ENCODE measurements at places on chromosomes 6 and 20. TPM values are rescaled to one million over a fixed set of nuclear protein-coding genes. Genes with fewer than 3 reads are reported as not detected.

- DNase-seq, result no peak
Measured at GRCh38 chr6:37576336-37576737, 76.6 kb upstream of the CCDC167 start.

PPP1R14C gene
- total RNA-seq, result not detected

DNA sequence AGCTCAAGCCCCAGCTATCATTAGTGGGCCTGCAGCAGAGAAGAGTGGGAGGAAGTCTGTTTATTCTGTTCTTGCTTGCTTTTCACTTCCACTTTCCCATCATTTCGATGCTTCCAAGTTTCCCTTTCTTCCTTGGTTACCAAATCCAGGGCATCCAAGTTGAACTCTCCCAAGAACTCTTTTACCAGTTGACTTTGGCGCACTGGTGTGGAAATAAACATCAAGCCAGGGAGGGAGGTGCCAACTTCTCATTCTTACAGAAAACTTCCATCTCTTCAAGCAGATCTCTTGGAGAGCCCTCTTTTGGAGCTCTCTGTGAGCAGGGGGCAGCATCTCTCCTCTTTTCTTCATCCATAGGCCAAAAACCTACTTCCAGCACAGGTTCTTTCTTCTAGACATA, 85.7 kb upstream of the RGS17 start:
- no peak for DNase-seq

C20orf144 gene
- under 0.01 TPM for total RNA-seq

DNA sequence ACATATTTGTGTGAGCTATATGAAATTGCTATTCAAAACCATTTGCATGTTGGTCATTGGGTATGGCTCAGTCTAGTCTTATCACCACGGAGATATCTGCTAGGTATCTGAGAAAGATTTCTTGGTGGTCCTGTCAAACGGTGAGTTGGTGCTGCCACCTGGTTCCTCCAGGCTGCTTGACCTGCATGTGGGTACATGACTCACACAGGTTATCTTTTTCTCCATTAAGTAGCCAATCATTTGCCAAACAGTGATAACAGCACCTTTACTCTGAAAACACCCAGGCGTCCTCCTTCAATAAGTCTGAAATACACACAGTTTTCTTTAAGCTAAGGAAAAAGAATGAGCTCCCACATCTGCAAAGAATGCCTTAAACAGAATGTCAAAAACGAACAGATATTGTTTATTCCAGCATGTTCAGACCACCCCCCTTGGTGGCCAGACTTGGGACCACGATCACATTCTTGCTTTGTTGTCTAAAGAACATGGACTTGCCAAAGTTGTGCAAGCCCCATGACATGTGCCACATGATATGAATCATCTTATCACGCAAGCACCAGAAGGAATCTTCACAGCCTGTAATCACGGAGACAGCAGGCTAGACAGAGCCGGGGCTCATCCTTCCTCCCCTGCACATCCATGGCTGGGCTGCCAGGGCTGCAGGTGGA, 200.7 kb upstream of the THBS2 start:
- DNase-seq, result no peak

DNA sequence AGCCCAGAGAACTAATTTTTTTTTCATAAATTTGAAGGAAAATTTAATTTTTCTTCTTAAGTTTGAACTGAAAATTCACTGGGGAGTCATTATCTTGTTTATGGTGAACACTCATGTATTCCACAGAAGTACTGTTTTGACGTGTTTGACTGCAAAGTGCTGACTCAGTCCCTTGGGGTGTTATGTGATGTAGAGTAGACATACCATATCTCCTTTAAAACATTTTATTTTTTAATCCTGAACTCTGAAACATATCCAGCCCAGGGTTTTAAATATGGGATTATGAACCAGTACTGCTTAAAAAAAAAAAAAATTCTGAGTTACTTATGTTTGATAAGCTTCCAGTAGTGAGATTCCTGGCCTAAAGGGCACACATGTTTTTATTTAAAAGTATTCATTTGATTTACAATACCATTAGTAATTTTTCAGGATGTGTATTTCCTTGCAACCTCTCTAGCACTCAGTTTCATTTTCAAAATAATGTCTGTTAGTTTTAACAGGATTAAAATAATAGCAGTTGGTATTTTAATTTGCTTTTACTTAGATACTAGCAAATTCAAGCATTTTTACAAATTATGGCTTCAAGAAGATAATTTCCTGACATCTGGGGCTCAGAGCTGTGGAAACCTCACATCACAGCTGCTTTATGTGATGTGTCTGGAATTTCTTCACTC, 81.7 kb upstream of the PDE10A start:
- peak; percentile 17 for DNase-seq

- DNase-seq, result peak; percentile 83
Measured at GRCh38 chr20:62381202-62381797, 5.6 kb upstream of the RPS21 start.

DNA sequence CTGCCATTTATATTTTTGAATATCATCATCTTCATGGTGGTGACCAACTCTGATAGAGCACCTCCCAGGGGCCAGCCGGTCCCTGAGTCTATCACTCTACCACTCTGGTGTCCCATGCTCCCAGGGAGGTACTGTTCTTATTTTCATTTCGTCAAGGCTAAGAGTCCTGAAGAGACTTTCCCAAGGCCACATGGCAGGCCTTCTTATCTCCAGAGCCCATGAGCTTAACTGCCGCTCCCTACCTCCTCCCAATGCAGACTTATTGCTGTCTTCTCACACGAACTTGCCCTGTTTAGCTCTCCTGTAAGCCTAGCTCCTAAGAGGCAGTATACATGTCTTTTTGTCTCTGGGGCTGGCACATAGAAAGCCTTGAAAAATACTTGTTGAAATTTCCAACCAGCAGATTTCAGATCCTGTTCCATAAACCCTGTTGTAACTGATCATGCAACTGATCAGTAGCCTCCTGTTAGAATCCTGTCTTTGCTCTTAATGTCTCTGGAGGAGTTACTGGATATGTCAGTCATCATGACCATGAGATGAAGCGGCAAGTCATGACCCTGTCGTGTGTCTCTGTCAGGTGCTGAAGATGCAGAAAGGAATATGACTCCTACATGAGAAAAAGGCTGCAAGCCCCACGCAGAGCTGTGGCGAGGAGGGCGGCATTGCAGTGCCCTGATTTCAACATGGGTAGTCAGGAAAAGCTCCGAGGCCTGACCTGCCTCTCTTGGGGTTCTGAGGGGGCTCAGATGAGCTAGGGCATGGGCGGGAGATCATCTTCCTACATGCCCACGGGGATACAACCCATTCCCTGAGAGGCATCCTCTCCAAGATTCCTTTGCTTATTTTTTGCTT, 60.0 kb downstream of the TTI1 start:
- no peak for DNase-seq

IL17F gene
- total RNA-seq, result not detected

GRCh38 chr6:63677282-63677681, 41.7 kb downstream of the PHF3 start:
- no peak for DNase-seq

GRCh38 chr6:144561455-144562043, 276.4 kb downstream of the UTRN start:
- no peak for DNase-seq

- DNase-seq, result no peak
Measured at GRCh38 chr6:15256538-15257271, 10.8 kb downstream of the JARID2 start.

DNA sequence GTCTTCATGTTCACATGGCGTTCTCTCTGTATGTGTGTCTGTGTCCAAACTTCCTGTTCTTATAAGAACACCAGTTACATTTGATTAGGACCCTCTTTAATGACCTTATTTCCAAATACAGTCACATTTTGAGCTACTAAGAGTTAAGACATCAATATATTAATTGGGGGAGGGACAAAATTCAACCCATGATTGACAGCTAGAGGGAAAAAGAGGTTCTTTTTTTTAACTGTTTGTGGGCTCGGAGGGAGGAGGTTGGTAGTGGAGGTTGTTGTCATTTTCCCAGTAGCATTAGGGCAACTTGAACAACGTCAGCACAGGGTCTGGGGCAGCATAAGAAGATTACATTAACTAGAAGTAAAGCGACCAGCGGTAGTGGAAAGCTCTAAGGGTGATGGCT, 2.3 kb upstream of the GMDS start:
- DNase-seq, result no peak

DNA sequence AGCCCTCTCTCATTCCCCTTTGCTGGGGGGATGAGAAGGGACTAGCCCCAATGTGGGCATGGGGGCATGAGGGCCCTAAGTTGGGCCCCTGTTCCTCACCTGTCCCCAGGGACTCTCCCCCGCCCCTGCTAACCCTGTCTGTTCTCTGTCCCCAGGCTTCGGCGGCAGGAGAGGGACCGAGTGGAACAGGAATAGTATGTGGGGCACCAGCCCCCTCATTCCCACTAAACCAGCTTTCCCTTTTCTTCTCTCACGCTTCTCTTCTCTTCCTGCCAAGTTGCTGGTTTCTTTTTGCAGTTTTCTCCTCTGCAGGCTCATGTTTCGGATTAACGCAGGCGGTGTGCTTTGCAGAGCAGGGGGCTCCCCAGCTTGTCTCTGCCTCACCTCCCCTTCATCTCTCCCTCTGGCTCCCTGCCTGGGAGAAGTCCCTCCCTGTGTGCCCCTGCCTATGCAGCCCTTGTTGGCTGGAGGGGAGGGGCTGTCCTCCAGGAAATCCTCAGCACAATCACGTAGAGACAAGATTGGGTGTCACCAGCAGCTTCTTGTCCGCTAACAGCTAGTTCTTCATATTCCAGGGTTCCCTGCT, 7.9 kb downstream of the TMEM63B start:
- no peak for DNase-seq

- DNase-seq, result no peak
Measured at GRCh38 chr6:111503194-111503593, 20.2 kb upstream of the REV3L start.

- DNase-seq, result no peak
Measured at GRCh38 chr20:2144850-2145249, 43.2 kb downstream of the STK35 start.

- no peak for DNase-seq
Measured at GRCh38 chr20:19099596-19100545, 112.6 kb upstream of the SLC24A3 start.

- no peak for DNase-seq
Measured at GRCh38 chr6:106122938-106123656, 37.0 kb downstream of the PRDM1 start.

DNA sequence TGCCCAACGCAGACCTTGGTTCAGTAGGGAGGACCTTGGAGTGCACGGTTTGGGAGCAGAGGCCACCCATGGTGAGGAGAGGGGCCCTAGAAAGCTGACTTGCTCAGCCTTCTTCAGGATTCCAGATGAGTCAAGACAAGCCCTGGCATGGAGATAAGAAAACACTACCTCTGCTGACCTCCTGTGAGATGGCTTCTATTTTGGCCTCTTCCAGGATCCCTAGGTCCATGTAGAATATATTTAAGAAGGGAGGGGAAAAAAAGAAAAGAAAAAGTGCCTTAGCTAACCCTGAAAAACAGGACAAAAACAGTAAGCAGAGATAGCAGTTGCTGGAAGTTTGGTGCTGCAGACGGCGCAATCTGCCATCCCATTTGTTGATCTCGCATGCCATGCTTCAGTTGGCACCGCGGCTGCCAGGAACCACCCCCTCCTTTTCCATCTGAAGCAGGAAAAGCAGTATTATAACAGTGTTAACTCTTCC, 100.0 kb downstream of the ARMC2 start:
- DNase-seq, result no peak

DNA sequence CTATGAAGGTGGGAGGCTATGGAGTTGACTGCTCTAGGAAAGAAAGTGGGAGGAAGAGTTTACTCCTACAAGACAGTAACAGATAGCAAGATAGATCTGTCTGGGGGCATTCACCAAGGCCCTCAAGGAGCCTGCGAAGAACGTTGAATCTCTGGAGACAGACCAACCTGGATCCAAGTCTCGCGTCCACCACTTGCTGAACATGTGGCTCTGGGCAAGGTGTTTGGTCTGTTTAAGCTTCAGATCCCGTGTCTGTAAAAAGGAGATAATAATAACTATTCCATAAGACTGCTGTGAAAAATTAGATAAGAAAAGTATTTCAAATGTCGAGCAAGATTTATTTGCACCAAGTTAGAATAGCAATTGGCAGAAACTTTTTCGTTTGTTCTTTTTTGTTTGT, 8.1 kb upstream of the EEF1A1 start:
- no peak for DNase-seq

DNA sequence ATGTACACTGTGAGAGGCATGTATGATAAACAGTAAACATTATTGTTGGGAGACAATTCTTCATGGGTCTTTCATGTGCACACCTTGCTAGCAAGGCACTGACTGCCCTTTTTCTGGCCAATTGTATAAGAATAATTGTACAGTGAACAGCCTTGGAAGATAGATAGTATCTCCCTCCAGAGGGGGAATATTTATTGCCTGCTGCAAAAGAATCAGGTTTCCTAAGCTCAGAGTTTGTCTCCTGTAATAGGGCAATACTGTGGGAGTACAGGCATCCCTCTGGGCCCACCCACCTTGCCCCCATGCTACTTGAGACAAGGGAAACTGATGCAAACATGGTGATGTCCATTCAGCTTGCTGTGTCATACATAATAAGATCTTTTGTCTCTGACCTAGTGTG, 442.2 kb downstream of the HDGFL1 start:
- no peak for DNase-seq

- DNase-seq, result no peak
Measured at GRCh38 chr20:20338133-20338730, 29.7 kb upstream of the INSM1 start.

DNA sequence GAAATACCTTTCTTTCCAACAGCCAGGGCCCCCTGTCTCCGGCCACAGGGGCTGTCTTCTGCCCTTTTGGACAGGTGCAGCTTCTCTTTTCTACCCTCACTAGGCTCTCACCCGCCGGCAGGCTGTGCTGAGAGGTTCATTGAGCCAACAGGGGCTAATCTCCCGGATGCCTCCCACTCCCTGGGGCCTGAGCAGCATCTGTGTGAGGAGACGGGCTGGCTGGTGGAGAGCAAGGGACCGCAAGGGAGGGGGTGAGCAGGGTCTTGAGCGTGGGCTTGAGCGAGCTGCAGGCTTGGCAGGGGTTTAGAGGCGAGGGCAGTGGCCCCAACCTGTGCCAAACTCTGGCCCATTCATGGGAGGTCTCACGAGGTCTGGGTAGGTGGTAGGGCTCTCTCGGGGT, 56.5 kb upstream of the CST7 start:
- no peak for DNase-seq

GRCh38 chr6:23547851-23548250, 578.2 kb upstream of the NRSN1 start:
- no peak for DNase-seq

- no peak for DNase-seq
Measured at GRCh38 chr6:4788953-4789584, 12.9 kb downstream of the CDYL start.

- DNase-seq, result no peak
Measured at GRCh38 chr6:139058029-139058428, 29.5 kb downstream of the ABRACL start.

All from dermis microvascular lymphatic vessel endothelial cell (primary cell).